ENCODE measurements at places on chromosomes 12 and 14.

DNA sequence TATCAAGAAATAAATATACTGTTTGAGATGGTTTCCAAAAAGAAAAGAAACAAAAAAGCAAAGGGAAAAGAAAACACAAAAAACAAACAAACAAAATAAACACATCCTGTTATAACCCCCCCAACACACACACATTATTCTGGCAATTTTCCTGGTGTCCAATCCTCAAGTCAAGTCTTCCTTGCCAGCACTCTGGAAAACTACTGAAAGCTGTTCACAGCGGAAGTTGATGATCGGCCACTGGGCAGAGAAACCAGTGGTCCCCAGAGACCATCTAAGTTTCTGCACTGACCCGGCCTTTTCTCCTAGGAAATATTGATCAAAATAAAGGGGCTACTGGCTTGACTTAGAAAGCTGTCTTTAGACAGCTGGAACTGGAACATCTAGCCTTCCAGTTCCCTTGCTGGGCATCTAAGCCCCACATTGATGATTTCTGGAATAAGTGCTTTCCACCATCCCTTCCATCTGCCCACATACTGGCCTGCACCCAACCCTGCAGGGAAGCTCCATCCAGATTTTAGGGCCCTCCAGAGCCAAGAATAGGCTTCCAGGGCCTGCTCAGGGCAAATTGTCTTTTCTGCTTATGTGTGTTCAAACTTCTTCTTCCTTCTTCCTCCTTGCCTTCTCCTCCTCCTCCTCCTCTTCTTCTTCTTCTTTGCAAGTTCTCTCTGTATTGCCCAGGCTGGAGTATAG, 11.6 kb upstream of the PPP1CC start:
- DNase-seq, result no peak

- DNase-seq, result no peak
Measured at GRCh38 chr12:109893261-109893995, 6.6 kb upstream of the TCHP start.

GRCh38 chr12:117188121-117188665, 2.1 kb downstream of the FBXO21 start:
- no peak for DNase-seq

DNA sequence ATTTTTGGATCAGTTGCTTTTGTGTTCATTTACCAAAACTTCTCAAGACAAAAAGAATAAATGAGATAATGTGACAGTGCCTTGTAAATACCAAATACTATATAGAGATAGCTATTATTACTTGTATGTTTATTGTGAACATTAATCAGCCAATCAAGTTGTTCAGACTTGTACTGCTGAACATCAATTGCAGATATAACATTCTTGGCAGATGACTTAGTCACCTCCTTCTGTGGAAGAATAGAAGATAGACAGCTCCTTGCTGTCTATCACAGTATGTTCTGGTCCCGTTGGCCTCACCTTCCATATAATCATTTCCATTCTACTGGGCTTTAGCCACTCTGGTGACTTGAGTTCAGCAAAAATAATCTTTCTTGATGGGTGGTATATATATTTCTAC, 30.1 kb downstream of the PSEN1 start:
- no peak for DNase-seq

GRCh38 chr12:30166006-30166795, 382.5 kb upstream of the TMTC1 start:
- no peak for DNase-seq

- peak; percentile 34 for DNase-seq
Measured at GRCh38 chr14:54299410-54300363, 97.1 kb upstream of the CDKN3 start.

All from left cardiac atrium (tissue), 4 donors.